ENCODE measurements at places on chromosomes 16 and 17.
A peak's percentile ranks its signal among the peaks of the same experiment; 100 is the strongest.

DNA sequence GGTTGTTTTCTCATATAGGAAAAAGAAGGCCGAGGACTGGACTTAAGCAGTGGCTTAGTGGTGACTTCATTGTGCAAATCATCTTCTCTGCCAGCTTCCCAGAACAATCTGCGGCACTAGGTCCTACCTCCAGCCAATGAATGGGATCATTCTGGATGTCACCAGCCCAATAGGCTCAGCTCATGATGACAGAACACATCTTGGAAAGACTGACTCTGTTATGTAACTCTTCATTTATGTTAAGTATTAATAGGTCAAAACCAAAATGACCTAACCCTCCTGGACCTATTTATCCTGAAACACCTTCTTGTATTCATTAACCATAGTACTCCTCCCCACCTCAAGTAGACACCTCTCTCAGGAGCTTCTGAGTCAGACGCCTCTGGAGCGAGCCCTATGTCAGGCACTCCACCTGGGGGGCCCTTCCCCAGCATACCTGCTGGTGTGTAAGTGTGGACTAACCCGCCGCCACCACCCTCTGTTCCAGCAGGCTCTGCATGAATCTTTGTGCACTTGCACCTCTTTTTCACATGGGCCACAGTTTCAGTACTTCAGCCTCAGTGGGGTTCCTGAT is 7.2 kb downstream of the ARL2BP start:
- no peak for DNase-seq

DNA sequence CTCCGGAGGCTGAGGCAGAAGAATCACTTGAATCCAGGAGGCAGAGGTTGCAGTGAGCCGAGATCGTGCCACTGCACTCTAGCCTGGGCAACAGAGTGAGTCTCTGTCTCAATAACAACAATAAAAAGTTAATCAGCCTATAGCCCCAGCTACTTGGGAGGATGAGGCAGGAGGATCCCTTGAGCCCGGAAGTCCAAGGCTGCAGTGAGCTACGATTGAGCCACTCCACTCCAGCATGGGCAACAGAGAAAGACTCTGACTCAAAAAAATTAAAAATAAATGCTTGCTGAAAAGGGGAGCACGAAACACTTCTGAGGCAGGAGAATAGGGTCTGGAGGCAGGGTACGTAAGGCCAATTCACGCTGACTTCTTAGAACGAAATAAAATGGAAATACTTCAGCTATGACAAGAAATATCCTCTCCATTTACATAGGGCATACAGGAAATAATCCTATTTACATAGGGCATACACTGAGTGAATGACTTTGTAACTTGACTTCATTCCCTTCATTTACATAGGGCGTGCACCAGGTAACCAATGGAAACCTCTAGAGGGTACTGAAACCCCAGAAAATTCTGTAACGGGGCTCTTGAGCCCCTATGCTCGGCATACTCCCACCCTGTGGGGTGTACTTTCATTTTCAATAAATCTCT is 3.2 kb upstream of the PRPSAP1 start:
- no peak for DNase-seq

DNA sequence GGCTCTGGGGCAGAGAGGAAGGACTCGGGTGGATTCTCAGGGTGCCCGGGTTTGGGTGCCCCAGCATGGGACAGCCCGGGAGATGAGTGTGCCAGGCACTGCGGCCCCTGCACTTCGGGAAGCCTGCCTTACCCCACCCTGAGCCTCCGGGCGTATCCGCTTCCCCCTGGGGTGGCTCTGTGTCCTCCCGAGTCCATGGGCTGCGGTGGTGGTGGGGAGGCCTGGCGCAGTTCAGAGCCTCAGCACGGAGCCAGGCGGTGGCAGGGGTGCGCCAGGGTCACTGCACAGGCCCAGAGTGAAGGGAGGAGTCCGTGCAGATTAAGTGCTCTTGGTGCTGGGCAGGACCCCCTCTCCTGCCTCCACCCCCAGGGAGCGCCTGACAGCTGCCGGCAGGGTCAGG is 20.7 kb downstream of the MYBBP1A start:
- no peak for DNase-seq

DNA sequence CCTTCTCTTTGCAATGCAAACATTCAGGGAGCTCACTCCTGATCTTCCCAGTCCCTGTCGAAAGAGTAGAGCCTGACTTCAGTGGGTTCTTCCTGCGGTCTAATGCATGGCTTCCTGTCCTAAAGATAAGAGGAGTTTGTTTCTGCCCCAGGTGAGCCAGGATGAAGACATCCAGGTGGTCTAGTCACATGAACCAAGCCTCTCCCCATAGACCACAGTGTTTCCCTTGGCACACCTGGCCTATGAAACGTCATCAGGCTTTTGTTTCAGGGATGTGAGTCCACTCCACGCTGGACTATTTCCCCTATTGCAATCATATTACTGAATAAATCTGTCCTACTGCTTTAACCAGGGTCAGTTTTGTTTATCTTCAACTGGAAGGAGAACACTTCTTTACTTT is 21.1 kb downstream of the CES1 start:
- peak; percentile 31 for DNase-seq

- no peak for DNase-seq
Measured at GRCh38 chr16:49709057-49709456, 146.9 kb downstream of the ZNF423 start.

DNA sequence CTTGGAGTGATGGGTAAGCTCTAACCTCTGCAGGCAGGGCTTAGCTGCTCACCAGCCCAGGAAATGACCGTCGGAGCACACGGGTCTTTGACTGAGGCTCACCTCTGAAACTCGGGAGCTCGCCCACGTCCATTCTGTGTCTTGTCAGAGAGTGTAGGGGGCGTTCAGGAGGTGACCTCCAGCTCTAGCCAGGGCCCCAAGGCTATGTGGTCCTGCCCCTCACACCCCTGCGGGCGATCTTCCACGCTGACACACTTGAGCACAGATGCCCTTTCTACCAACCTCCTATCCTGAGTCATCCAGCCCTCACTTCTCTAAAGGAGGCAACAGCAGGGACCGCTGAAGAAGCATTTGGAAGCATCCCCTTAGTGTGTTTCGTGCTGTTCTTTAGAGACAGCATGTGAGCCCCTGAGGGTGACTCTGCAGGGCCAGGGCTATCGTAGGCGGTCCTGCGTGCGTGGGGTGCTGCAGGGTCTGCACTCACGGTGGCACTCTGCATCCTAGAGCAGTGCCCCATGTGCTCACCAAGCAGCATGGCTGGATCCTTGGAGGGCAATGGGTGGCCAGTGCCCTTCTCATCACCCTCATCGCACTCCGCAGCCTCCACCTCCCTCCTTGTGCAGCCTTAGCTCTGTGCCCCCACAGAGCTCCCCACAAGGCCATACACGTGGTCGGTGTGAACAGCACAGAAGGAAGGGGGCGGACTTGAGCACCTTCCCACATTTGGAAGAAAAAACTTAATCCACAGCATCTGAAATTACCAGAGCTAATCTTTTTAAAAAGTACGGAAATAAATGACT is 33.8 kb downstream of the SLC47A1 start:
- no peak for DNase-seq

DNA sequence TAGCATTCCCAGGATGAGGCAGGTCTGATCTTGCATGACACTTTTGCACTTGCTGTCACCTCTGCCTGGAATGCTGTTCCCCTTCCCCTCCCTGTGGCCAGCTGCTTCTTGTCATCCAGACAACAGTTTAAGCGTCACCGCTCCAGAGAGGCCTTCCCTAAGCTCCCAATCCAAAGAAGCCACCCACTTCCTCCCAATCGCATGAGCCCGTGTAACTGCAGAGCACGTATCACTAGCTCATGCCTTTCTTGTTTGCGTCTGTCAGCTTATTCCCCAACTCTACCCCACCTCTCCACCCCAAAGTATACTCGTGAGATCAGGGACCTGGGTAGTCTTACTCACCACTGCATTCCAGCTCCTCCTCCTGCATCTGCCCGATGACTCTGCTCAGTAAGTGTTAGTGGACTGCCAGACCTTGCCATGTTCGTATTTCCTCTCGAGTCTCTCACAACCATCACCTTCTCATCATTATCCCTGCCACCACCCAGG is 92.8 kb downstream of the GAS7 start:
- DNase-seq, result no peak

DNA sequence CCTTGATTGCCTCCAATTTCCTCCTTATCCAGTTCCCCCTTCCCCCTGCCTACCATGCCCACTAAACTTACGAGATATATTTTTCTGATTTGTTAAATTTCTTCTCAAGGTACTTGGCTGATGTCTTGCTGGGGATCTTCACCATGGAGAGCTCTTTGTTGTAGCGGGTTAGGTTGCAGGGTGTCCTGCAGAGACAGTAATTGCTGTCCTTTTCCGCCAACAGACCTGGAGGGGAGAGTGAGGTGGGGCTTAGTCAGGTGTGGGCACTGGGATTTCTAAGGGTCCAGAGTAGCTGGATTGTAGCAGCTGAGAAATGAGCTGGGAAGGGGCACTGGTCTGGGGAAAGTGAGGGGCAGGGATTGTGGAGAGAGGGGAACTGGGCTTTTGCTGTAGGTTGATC is 32.1 kb downstream of the SPACA3 start:
- no peak for DNase-seq

DNA sequence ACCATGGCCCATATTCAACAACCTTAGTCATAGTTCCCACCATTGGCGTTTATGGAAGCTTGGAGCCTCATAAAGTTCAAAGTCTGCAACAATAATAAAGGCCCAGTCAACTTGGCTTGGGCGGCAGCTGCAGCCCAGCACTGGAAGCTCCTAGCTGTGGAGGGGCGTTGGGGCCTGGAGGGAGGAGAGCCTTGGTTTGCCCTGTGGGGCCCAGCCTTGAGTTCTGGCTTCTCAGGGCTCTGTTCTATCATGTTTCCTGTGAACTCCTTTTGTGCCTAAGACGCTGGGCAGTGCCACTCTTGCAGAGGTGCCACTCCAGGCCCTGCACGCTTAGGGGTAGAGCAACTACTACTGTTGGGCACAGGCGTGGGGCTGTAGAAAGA is 927 bp upstream of the ENGASE start:
- DNase-seq, result no peak

GRCh38 chr16:27708651-27709050 is 158.7 kb downstream of the KATNIP start:
- DNase-seq, result no peak

GRCh38 chr17:32741381-32741780 is 135.5 kb downstream of the MYO1D start:
- DNase-seq, result no peak

GRCh38 chr17:27959382-27959709 is 66.2 kb upstream of the LYRM9 start:
- DNase-seq, result no peak

- DNase-seq, result no peak
Measured at GRCh38 chr17:2241823-2242222, 61.8 kb downstream of the SMG6 start.

DNA sequence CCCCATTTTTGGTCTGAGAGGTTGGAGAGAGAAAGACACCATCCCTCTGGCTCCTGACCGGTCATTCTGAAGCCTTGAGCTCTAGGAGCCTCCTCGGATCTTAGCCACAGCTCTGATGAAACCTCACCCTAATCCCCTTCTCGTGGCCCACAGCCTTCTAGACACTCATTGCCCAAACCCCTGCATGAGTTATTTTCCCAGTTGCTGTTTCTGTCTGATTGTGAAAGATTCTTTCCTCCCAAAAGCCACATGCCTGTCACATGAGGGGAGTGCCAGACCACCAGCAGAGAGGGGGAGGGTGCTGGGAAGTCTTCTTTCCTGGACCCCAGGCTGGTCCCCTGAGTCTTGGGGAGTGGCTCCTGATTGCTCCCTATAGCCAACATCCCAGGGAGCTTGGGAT is 17.6 kb upstream of the ABR start:
- DNase-seq, result no peak

DNA sequence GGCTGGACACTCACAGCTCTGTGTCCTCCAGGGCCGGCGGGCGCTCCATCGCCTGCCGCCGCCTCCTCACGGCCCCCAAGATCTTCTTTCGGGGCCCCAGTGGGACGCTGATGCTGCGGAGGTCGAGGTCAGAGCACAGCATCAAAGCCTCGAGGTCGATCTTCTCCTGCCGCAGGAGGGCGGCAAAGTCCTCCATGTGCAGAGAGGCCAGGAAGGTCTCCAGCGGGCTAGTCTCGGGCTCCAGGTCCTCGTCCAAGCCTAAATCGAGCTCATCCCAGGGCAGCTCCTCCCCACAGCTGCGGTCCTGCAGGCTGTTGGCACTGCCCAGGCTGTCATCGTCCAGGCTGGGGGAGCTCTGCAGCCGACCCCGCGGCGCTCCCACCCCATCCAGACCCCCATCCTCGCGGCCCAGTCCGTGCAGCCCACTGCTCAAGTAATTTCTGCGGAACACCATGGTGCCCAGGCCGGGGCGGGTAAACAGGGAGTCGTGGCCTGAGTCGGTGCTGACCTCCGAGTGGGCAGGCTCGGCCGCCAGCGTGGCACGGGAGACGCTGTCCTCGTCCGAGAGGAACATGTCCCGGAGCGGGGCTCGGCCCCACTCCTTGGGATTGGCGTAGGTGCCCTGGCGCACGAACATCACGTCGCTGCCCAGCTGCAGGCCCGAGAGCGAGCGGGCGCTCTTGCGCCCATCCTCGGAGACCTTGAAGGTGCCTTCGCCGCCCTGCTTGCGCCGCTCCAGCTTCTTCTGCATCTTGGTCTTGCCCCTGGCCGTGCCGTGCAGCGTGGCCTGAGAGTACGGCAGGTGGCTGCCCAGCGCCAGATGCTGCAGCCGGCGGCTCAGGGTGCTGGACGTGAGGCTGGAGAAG is 3.4 kb downstream of the USH1G start:
- DNase-seq, result no peak

- no peak for DNase-seq
Measured at GRCh38 chr17:28725660-28726225, 290 bp downstream of the TLCD1 start.

GRCh38 chr17:77425791-77426641 is 285.2 kb downstream of the SEC14L1 start:
- no peak for DNase-seq

- no peak for DNase-seq
Measured at GRCh38 chr16:87823181-87823929, 46.0 kb downstream of the SLC7A5 start.

GRCh38 chr17:76274112-76274956 is 9.2 kb downstream of the UBALD2 start:
- no peak for DNase-seq

- no peak for DNase-seq
Measured at GRCh38 chr16:84555418-84556196, 51.1 kb upstream of the MEAK7 start.

- DNase-seq, result no peak
Measured at GRCh38 chr17:77887110-77887463, 71.4 kb upstream of the TNRC6C start.

- DNase-seq, result no peak
Measured at GRCh38 chr17:12055889-12056288, 35.2 kb downstream of the MAP2K4 start.

GRCh38 chr16:51753467-51754127 is 602.5 kb upstream of the SALL1 start:
- no peak for DNase-seq

- DNase-seq, result no peak
Measured at GRCh38 chr17:70040336-70040735, 34.7 kb upstream of the KCNJ16 start.
